Activated CD4-positive, alpha-beta T cell treated with anti-CD3 and anti-CD28 coated beads for 1 hour (primary cell): ENCODE measurements at places on chromosomes 3 and 15.

DNA sequence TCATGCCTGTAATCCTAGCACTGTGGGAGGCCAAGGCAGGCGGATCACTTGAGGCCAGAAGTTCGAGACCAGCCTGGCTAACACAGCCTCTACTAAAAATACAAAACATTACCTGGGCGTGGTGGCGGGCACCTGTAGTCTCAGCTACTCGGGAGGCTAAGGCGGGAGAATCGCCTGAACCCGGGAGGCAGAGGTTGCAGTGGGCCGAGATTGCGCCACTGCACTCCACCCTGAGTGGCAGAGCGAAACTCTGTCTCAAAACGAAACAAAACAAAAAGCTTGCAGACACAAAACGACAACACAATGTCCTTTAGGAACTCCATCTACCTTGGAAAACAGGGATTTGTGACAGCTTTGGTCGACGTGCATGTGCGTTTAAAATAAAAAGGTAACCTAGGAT lies 716 bp upstream of the KLHL24 start:
- no peak for DNase-seq

- peak; percentile 3 for DNase-seq
Observed at GRCh38 chr15:99956820-99957641, 223.8 kb upstream of the LYSMD4 start.

DNA sequence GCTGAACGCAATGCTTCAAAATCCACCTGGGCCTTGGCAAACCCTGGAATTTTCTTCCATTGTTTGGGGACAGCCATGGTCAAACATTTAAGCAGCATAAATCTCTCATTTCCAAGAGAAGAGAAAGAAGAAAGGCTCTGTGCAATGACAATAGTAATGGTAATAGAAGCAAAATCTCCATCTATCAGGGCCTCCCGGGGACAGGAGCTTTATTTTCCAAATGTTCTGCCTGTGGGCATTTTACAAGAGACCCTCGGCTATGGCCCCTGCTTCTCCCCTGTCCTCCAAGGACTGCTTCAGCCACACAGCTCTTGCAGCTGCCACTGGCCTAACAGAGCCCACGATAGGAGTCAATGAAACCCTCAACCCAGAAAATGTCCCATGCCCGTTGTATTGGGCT lies 12.7 kb upstream of the FAM240A start:
- no peak for DNase-seq

DNA sequence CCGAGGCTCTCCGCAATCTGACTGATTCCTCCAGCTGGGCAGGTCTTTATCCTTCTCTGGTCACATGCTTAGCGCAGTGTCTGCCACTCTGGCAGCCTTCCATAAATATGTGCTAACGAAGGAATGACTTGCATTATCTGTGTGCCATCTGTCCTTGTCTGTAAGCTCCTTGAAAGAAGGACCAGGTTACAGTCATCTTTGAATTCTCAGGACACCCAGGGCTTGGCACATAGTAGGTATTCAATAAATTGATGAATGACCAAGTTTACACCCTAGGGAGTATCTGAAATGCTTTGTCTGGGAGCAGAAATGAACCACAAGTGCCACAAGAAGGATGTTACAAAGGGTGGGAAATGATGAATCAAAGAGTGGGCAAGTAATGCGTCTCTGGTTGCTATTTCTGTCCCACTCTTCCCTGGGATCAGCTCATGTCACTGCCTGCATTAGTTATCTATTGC lies 16.5 kb upstream of the FAM3D start:
- DNase-seq: no peak

GRCh38 chr3:110106805-110107204 lies 769.5 kb upstream of the DPPA4 start:
- DNase-seq: no peak

- DNase-seq: no peak
Observed at GRCh38 chr15:25739687-25740121, 123.4 kb downstream of the ATP10A start.

DNA sequence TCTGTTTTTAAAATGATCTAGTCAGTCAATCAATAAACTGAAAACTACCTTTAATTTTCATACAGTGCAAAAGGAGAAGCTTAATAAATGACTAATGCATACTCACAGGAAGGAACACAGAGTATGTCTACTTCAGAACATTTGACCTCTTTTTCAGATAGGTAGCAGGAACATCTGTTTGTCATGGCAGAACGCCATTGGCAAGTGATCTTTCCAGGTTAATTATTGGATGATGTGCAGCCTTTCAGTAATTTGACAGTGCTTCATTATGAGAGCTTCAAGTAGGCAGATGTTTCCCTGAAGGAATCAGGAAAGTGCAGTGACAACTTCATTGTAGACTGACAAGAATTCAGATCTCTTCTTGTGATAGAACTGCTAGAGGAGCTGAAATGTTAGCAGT lies 325.0 kb downstream of the OTOL1 start:
- no peak for DNase-seq

DNA sequence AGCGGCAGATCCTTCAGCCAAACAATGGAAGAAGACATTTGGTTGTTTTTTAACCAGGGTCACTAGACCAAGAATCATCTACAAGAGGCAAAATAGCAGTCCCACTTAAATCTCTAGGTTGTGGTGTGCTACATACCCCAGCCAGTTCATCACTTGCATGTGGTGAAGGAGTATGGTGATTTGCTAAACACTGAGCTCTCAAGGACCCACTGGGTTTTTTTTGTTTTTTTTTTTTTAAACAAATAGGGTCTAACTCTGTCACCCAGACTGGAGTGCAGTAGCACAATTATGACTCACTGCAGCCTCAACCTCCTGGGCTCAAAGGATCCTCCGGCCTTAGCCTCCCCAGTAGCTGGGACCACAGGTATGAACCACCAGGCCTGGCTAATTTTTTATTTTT lies 508.0 kb downstream of the FOXP1 start:
- DNase-seq: no peak

DNA sequence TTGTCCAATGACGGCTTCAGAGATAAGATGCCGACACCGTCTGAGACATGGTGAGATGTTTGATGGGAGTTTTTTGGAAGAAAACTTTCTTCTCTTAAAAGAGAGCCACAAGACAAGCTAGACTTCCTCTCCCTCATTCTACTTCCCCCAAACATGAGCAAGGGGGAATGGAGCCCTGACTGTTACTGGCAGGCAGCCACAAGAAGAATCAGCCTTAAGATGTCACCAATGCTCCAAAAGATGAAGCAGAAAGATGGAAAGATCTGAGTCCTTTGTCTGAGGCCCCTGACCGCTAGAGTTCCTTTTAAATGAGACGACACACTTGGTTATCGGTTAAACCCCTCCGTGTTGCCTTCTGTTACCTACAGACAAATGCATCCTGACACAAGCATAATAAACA lies 108.7 kb downstream of the ST8SIA2 start:
- DNase-seq: no peak

- no peak for DNase-seq
Observed at GRCh38 chr3:55658690-55659562, 171.8 kb upstream of the WNT5A start.

DNA sequence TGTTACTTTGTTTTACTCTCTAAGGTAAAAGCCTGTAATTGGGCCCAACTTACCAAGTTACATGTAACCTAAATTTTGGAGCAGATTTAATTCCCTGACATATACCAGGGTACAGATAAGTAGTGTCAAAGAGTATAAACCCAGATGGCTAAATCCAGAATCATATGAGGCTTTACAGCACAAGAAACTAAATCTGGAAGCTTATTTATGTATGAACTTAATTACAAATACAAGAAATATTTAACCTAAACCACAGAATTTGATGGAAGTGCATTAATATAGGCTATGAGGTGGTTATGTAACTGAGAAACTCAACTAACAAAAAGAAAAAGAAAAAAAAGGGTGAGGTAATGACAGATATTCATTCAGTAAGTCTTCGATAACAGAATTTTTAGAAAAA lies 930.2 kb upstream of the ALCAM start:
- DNase-seq: no peak

DNA sequence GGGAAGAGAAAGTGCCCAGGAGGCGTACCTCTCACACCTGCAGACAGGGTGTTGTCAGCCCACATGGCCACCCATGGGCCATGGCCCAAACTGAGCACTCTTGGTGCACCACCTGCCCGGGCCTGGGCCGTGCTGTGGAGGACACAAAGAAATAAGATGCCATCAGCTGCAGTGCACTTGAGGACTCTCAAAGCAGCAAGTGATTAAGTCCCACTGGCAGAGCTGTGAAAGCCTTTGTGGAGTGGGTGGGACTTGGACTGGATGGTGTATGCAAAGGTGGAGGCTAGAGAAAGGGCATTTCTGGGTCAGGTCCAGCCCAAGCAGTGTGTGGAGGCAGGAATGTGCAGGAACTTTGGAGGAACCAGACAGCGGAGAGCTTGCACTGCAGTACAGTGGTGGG lies 122.3 kb downstream of the MEGF11 start:
- no peak for DNase-seq

GRCh38 chr3:177466074-177466473 lies 268.8 kb upstream of the TBL1XR1 start:
- no peak for DNase-seq

DNA sequence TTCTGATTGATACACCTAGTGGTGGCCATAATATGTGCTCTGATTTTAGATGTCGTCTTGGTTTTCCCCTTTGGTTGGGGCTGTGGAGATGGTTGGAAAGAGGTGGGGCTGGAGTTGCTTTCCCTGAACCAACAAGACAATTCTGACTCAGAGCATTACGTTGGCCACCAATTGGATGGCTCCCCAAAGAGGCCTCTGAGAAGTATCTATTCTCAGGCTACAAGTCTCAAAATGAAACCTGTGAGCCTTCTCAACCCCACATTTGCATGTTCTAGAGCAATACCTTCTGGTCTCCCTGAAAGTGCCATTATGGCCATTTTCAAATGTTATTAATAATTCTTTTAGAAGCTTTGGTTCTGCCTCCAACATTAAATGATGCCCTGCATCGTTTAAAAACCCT lies 188.4 kb upstream of the WNT5A start:
- DNase-seq: no peak

- DNase-seq: no peak
Observed at GRCh38 chr15:66617137-66618090, 51.6 kb upstream of the LCTL start.

DNA sequence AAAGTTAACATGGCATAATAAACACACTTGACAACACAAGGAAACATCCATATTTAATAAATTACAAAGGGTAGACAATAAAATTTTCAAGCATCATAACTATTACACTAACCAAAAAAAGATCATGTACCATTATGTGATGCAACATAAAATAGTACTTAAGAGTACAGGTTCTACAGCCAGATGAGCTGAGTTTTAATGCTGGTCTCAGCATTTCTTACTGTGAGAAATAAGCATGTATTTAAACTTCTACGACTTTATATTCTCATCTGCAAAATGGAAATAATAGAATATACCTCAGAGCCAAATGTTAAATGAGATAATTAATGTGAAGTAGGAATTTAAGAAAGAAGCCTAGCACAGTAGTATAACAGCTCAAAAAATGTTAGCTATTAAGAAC lies 33.7 kb upstream of the SLC12A8 start:
- no peak for DNase-seq

DNA sequence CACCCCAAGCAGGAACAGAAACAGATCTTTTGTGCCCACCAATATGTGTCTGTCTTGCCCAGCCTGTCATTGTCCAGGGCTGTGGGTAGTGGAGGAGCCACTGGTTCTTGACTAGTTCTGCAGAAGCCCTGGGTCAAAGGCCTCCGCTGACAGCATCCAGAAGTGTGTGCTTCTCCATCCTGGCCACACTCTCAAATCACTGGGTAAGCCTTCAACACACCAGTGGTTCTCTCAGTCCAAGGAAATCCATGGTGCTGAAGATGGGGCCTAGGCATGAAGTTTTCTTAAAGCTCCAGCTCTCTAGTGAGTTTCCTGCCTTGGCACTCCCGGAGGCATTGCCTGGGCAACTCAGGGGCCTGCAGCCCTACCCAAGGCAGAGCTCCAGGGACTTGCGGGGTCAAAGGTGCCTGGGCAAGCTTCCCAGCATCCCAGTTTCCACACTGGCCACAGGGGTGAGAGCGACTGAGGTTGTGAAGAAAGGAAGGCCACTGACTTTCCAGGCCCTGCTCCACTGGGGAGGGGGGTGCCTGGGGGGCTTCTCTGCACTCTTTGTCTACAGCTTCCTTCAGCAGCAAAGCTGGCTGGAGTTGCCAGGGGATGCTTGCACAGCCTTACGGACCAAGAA lies 37.9 kb upstream of the RPL32 start:
- DNase-seq: no peak

DNA sequence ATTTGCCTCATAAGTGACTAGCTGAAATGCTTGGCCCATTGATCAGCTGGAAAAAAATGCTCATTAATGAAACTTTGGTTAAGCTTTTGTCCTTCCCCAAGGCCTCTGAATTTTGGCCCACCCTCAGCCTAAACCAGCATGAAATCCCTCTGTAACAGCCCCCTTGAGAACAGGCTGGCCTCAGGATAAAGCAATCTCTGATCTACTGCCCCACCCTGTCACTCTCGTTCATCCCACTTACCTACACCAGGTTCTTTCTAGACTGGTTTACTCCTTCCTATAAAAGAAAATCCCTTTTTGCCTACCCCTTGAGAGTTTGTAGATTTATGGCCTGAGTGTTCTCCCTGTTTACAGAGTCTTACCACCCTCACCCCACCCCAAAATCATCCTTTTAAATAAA lies 3.4 kb upstream of the AEN start:
- no peak for DNase-seq

- no peak for DNase-seq
Observed at GRCh38 chr15:41487802-41488201, 5.9 kb upstream of the ITPKA start.

GRCh38 chr3:58776231-58776630 lies 109.7 kb upstream of the FAM3D start:
- DNase-seq: no peak

GRCh38 chr3:24416224-24416623 lies 78.4 kb downstream of the THRB start:
- no peak for DNase-seq

DNA sequence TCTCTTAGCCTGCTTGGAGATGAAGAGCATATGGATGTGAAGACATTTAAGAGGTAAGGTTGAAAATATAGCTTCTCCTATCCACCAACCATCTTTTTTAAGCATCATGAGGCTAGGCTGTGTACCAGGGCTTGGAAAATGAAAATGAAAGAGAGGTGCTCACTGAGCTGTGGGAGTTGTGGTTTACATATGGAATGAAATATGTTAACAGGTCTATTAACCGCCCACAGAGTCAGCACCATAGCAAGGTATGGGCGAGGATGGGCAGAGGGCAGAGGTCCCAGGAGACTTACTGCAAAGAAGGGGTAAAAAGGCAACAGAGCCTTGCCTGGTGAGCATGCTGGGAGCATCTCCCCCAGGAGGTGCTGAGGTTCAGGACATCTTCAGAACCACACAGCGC lies 273.1 kb downstream of the GABRG3 start:
- DNase-seq: no peak

- no peak for DNase-seq
Observed at GRCh38 chr3:52490939-52491526, 4.1 kb upstream of the STAB1 start.

- DNase-seq: no peak
Observed at GRCh38 chr3:190041333-190042041, 79.2 kb downstream of the P3H2 start.

GRCh38 chr15:47971637-47972036 lies 149.2 kb upstream of the SLC24A5 start:
- no peak for DNase-seq

- no peak for DNase-seq
Observed at GRCh38 chr3:39262846-39263245, 17.0 kb downstream of the CX3CR1 start.
